ENCODE measurements at places on chromosomes 1 and 21.

DNA sequence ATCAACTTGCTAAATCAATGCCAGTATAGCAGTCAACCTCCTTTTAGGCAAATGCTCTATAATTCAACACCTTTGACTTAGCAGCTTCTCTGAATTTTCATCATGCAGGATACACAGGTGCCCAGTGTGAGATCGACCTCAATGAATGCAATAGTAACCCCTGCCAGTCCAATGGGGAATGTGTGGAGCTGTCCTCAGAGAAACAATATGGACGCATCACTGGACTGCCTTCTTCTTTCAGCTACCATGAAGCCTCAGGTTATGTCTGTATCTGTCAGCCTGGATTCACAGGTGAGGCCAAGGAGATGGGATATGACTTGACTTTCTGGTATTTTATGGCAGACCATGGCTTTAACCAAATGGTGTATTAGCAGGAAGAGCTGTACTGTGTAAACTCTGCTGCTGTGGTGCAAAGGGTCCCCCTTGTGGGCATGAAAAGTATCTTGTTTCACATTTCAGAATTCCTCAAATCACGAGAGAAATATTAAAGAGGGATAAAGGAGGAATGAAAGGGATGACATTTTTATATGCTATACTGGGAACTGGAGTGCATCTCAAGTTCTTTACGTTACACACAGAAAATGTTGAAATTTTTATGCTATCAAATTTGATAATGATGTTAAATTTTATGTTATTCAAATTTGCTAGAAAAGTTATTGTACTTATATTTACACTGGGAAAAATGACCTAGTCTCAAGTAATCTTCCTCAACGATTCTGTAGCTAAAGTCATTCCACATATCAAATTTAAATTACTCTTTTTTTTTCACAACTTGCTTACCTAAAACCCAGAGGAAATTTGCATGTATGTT is 88.9 kb downstream of the CRB1 start:
- no peak for DNase-seq

DNA sequence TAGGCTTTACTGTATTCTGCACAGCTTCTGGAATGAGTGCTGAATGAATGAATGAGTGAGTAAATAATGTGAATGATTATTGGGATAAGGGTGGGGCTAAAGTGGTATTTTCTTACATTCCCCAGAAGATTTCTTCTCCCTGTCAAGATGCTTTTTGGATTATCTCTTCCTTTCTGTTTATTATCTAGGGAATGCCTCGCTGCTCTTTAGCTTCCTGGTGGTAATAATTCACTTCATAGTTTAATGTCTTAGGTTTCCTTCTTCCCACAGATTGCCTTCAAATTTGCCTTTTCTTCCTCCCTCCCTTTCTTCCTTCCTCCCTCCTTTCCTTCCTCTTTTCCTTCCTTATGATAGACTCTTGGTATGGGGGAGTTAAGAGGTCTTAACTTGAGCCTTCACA is 24.0 kb downstream of the DDR2 start:
- DNase-seq, result no peak

- no peak for DNase-seq
Observed at GRCh38 chr1:59669752-59670312, 144.9 kb upstream of the HOOK1 start.

GRCh38 chr1:205878026-205878425 is 28.1 kb upstream of the PM20D1 start:
- DNase-seq, result no peak

DNA sequence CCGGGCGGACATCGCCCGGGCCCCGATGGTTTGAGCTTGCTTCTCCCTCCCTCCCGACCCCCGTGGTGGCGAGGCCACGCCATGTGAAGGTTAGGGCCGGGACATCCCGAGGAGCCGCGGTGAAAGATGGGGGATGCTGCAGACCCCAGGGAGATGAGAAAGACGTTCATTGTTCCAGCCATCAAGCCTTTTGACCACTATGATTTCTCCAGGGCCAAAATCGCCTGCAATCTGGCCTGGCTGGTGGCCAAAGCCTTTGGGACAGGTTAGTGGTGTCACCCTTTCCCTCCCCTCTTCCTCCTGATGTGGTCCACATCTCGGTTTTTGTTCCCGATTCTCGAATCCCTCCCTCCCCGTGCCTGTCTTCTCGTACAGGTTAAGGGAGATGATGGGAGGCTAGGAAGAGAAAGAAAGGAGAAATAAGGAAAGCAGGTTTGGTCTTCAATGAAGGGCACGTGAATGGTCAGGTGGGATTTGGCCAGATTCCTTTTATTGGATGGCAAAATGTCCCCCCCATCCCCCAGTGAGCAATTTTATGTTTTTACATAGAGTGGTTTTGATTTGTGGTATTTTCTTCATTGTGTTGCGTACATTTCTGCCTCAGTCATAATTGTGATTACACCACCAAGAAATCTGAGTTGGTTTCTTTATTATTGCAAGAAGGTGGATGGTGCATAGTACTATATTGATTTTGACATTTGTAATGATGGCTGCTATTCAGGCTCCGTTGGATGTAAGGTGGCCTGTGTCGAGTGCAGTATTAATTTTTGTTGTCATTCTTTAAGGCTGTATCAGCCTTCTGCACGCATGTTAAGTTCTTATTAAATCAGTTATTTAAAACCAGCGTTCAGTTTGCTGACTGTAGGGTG is 1.2 kb downstream of the CAMSAP2 start:
- DNase-seq, result no peak

DNA sequence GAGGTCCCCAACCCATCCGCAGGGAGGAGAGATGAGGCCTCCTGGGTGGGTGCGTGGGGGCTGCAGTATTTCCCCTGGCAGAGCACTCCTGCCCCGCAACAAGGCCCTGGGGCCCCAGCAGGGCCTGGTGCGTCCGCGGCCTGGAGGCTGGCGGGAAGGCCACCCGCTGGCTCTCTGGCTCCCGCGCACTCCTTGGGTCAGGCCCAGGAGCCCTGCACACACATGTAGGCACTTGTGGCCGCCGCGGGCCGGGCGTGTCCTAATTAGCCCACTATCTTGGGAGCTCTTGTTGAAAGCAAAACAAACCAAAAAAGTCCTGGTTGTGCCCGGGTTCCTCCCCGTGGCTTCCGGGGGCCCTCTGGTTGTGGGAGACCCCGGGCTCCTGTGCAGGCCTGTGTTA is 49.7 kb upstream of the CCDC27 start:
- DNase-seq, result no peak

DNA sequence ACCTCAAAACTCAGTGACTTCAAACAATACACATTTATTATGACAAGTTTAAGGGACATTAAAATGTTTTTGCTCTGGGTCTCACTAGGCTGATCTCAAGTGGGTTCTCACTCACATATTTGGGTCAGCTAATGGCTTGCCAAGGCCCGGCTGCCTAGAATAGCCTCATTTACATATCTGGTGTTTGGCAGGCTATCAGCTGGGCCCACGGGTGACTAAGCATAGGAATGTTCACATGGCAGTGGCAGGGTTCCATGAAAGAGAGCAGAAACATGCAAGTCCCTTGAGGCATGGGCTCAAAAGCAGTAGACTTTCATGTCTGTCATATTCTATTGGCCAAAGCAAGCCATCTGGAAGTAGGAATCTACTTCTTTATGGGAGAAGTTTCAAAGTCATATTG is 492.6 kb downstream of the KCNT2 start:
- DNase-seq, result no peak

GRCh38 chr21:35609263-35609662 is 451.1 kb downstream of the SETD4 start:
- no peak for DNase-seq

- no peak for DNase-seq
Observed at GRCh38 chr1:25922056-25922970, 16.1 kb upstream of the STMN1 start.

GRCh38 chr1:47317841-47318240 is 3.9 kb upstream of the STIL start:
- DNase-seq, result no peak

- no peak for DNase-seq
Observed at GRCh38 chr1:160657250-160657781, 10.5 kb upstream of the SLAMF1 start.

All from cortex of kidney (tissue), 1 donor.